CD8-positive, alpha-beta T cell (primary cell): ENCODE measurements at places on chromosomes 16 and 17. TPM values are rescaled to one million over a fixed set of nuclear protein-coding genes. Genes with fewer than 3 reads are reported as not detected.

- no peak for DNase-seq
Measured at GRCh38 chr16:16099320-16099719, 124.0 kb downstream of the ABCC6 start.

The KRT40 gene
- not detected for total RNA-seq

The CANT1 gene
- 41.6 TPM for total RNA-seq

- no peak for DNase-seq
Measured at GRCh38 chr16:80441935-80442334, 98.9 kb upstream of the DYNLRB2 start.

The SOST gene
- not detected for total RNA-seq

The RAP1GAP2 gene
- total RNA-seq: 19.9 TPM

DNA sequence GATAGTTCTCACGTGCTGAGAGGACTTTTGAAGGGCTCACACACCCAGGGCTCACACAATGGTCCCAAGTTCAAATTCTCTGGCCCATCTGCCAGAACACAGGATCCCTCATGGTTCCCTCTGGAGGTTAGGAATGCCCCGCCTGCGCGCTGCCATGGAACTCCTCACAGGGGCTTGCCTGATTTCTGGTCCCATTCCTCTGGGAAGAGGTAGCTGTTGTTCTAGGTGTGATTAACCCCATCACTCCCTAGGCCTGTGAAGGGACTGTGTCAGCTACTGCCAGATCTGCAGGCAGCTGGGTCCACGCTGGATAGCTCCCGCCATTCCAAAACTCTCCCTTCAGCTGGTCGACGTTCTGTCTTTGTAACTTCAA is 2.3 kb upstream of the ARMC5 start:
- no peak for DNase-seq

DNA sequence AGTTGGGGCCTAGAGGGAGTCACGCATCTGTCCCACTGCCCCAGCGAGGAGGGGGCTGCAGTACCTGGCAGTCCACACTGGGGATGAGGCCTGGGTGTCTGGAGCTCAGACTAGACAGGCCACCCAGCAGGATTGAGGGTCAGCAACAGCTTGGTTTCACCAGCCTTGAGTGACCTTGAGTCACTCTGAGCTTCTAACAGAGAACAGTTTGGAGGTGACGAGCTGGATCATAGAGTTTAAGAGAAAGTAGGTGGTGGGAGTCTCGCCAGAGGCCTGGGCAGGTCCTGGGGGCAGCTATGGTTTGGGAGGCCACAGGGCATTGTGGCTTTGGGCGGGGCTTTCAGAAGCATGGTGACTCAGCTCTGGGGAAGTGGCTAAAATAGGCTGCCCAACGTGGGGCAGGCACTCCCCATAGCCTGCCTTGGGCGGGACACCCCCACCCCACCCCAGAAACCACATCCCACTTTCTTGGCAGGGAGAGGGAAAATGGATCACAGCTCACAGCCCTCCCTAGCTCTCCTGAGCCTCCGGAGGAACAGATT is 20.5 kb downstream of the CDC42EP4 start:
- DNase-seq: no peak

DNA sequence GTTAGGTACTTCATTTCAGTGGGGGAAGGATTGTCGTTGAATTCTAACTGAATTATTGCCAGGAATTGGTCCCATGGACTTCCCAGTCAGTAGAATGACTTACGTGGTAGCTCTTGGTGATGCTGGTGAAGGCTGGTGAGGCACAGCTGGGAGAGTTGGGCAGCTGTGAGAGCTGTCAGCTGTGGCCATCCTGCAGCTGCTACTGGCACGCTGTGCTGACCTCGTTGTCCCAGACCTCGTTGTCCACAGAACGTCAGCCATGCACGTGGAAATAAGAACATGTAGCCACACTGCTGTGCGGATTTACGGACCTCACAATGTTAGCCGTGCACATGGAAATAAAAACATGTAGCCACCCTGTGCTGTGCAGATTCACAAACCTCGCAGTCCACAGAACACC is 102.3 kb downstream of the NPIPB11 start:
- no peak for DNase-seq

The CMTM2 gene
- not detected for total RNA-seq

DNA sequence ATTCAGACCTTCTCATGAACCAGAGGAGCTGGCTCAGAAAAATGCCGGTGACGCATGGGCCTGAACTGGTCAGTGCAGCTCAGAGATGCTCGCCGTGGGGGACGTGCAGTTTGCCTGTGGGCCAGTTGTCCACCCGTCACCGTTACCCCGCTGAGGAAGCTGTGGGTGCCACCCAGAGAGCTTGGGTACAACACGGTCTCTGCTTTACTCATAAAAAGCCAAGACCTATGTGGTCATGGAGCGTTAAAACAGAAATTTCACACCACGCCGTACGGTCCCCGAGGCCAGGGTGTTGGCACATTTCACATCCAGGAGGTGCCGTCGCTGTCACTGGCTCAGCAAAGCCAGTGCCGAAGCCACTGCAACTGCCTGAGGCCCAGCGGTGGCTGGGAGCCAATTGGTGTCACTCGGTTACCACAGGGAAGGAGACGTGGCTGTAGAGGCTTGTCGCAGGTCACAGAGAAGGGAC is 120.9 kb downstream of the METRNL start:
- DNase-seq: peak; percentile 70

The GDPD1 gene
- total RNA-seq: 1.1 TPM

The SPN gene
- 36.9 TPM for total RNA-seq

GRCh38 chr17:80454557-80455335 is 21.7 kb downstream of the NPTX1 start:
- DNase-seq: peak; percentile 89

DNA sequence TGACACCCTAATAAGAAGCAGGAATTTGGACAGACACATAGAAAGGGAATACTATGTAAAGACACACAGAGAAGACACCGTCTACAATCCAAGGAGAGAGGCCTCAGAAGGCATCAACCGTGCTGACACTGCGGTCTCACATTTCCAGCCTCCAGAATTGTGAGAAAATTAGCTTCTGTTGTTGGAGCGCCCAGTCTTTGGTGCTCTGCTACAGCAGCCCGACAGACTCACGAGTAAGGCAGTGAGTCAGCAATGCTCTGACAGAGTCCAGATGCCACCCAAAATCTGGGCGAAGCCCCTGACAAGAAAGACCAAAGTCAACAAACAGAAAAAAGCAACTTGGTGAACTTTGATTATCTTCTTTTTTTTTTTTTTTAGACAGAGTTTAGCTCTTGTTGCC is 32.5 kb upstream of the RAI1 start:
- no peak for DNase-seq

The KRTAP2-2 gene
- total RNA-seq: not detected

The KRT27 gene
- total RNA-seq: not detected

The CLEC3A gene
- total RNA-seq: not detected

GRCh38 chr16:12758670-12759558 is 44.8 kb downstream of the CPPED1 start:
- DNase-seq: no peak

DNA sequence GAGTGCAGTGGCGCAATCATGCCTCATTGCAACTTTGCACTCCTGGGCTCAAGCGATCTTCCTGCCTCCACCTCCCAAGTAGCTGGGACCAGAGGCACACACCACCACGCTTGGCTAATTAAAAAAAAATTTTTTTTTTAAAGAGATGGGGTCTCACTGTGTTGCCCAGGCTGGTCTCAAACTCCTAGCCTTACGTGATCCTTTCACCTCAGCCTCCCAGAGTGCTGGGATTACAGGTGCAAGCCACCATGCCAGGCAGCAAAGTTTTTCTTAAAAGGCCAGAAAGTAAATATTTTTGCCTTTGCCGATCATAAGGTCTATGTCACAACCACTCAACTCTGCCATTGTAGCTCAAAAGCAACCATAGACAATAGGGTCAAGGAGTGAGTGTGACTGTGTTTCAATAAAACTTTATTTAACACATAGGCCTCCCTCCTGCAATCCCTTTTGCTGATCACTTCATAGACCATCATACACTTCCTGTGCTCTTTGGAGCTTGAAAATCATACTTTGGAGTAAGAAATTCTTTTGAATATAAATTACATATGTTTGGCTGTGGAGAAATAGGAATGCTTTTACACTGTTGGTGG is 48.6 kb downstream of the PITPNC1 start:
- DNase-seq: no peak

GRCh38 chr16:80619824-80620223 is 79.0 kb downstream of the DYNLRB2 start:
- no peak for DNase-seq
